ENCODE measurements at places on chromosomes 16 and 17.

GRCh38 chr17:83083368-83084201 is 4.2 kb downstream of the METRNL start:
- peak; percentile 92 for DNase-seq

DNA sequence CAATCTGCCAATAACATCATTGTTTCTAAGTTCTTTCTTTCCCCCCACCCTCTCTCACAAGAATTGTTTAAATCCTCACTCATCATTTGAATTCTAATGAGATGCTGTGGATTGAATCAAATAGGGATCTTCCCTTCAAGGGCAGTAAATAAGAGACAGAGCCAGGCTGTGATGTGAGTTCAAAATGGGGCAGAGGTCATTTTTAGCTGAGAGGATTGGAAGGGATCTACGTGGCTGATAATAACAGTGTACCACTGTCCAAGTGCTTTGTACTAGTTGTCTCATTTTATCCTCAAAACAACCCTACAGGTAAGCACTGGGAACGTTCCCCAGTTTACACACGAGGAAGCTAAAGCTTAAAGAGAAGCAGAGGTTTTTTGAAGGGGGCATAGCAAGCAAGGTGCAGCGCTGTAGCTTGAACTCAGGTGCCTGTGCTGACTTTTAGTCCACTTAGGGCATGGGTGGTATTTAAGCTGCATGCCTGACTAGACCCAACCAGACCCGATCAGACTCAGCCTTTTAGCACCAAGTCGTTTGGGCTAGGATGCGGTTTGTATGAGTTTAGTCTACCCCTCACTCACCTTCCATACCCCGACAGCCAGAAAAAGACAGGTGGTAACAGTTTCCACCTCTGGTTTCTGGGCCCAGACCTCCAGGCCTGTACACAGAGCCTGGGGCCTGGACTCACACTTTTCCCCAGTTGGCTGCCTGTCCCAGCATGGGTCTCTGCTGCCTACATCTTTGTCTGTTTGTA is 39.2 kb upstream of the CCR7 start:
- no peak for DNase-seq

DNA sequence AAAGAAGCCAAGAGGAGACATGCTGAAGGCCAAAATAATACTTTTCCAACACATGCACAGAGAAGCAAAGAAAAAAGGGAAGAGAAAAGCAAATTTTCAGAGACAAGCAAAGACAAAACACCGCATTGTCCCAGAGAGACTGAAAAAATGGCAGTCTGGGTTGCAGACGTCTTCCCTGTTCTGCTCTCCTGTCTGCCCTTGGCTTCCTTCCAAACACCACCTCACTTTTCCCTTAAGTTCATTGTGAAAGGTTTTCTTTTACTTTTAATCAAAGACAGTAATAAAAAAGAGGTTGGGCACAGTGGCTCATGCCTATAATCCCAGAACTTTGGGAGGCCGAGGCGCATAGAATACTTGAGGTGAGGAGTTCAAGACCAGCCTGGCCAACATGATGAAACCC is 21.2 kb upstream of the VAT1L start:
- DNase-seq: no peak

- DNase-seq: no peak
Measured at GRCh38 chr17:73552300-73553048, 91.8 kb downstream of the SDK2 start.

DNA sequence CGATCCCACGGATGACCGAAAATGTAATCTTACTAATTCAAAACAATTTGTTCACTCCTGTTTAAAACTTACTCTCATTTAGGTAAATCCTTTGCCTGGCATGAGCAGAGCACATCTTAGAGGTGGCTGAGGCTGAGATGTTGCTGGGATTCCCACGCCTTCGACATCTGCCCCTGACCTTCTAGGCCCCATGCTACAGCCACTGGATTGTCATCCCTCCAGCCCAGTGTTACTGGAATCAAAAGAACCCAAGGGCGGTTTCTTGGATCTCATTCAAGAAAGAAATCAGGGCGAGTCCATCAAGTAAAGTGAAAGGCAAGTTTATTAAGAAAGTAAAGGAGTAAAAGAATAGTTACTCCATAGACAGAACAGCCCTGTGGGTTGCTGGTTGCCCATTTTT is 64.5 kb upstream of the SHISA6 start:
- DNase-seq: no peak

GRCh38 chr17:45282683-45283644 is 21.1 kb upstream of the SPATA32 start:
- DNase-seq: no peak

- DNase-seq: no peak
Measured at GRCh38 chr17:74042744-74043486, 160.6 kb upstream of the RPL38 start.

GRCh38 chr16:62035115-62036092 is 834 bp downstream of the CDH8 start:
- DNase-seq: no peak

- no peak for DNase-seq
Measured at GRCh38 chr17:79965806-79966205, 69.9 kb downstream of the TBC1D16 start.

GRCh38 chr17:74737299-74738050 is 419 bp downstream of the RAB37 start:
- no peak for DNase-seq

DNA sequence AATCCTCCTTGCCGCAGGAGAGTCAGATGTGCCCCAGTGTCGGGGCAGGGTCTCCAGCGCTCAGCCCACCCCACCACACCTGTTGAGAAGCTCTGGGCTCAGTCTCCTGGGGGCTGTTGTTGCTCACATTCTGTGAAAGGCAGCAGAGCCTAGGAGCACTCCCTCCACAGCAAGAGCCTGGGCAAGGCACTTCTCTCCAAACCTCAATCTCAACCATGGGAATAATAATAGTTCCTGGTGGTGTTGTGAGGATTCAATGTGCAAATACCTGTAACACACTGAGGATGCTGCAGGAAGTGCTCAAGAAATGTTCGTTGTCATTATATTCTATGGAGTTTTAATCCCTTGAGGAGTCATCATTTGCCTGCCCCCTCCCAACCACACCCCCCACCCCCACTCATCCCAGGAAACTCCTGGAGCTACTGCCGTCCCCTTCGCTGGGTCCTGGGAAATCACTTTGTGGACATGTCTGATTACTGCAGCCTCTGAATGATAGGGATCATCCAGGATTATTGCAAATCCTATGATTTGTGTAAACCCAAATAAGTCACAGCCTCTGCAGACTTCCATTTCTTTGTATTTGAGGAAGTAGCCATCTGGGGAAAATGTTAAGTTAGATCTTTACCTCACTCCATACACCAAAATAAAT is 61.5 kb downstream of the CCT6B start:
- DNase-seq: no peak

DNA sequence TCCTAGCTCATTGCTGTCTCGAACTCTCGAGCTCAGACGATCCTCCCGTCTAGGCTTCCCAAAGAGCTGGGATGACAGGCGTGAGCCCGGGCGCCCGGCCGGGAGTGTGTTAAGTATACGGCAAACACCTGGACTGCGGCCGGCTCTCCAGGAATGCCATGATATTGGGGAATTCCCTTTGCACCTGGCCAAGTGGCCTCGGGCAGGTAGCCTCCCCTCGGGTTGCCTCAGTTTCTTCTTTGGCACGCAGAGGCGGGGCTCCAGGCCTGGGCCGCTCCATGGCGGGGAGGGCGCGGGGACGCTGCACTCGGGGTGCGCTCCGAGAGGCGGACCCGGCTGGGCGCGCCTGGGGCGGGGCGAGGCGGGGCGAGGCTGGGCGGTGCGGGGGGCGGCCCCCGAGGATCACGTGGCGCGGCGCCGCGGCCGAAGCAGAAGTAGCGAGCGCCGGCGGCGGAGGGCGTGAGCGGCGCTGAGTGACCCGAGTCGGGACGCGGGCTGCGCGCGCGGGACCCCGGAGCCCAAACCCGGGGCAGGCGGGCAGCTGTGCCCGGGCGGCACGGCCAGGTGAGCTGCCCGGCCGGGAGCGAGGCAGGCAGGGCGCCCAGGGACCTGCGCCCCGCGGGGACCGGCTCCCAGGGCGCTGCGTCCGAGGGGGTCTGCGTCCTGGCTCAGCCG is at the start of gene PLCG2:
TSS of gene PLCG2 (plus strand) at position 431 of the 675 bp plus-strand sequence. CDS start 6,699 bp downstream, outside the sequence.
- DNase-seq: no peak

- DNase-seq: no peak
Measured at GRCh38 chr16:58815181-58815888, 81.2 kb upstream of the GOT2 start.

- no peak for DNase-seq
Measured at GRCh38 chr16:25161753-25162367, 50.3 kb downstream of the LCMT1 start.

GRCh38 chr17:2924211-2924610 is 128.0 kb downstream of the RAP1GAP2 start:
- DNase-seq: no peak

- DNase-seq: no peak
Measured at GRCh38 chr16:84838383-84838948, 18.7 kb downstream of the CRISPLD2 start.

DNA sequence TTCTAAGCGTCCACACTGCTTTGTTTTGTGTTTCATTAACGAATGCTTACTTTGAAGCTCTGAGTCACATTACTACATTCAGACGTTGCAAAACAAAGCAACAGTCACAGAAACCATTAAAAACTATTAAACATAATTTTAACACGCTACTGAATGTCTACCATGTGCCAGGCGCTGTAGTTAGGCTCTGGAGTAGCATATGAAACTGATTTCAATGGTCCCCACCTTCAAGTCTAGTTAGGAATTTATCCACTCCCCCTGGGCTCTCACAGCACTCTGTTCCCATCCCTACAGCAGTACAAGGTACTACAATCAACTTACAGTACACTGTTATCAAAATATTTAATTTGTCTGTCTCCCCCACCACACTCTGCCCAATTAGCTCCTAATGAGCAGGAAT is 631 bp downstream of the UTP6 start:
- no peak for DNase-seq

- no peak for DNase-seq
Measured at GRCh38 chr17:71168053-71168741, 952.6 kb upstream of the SOX9 start.

- DNase-seq: no peak
Measured at GRCh38 chr17:74219576-74220133, 6.3 kb downstream of the TTYH2 start.

DNA sequence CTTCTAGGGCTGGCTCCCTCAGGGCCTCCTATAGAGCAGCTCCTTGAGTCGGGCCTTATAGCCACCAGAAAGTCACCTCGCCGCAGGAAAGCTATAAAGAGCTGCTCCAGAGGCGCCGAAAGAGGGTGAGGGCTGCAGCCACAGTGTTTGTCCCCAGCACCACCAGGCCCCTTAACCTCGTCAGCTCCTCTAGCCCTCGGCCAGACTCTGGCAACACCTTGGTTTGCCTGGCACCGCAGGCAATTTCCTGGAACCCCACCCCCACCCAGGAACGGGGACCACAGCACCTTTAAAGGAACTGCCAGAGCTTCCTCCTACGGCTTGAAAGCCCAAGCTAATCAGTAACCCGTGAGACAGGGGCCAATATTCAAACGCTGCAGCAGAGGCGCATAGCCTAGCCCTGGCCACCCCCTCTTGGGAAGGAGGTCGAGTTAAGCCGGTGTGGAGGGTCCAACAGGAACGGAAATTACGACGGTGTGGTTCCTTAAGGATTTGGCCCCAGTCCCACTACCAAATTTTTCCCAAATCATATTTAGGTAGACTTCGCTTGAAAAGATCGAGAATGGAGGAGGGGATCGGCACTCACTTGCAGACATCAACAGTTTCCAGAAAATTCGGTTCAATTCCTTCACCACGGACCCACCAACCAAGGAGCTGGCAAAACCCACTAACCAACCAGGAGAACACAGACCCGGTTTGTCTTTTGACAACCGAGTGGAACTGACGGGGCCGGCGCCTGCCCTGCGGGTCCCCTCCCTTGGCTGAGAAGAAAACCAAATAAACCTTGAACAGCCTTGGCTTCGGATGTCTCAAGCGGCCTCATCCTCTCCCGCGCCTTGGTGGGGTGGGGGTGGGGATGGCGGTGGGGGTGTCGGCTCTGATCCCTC is 3.0 kb downstream of the HOXB6 start:
- DNase-seq: no peak

GRCh38 chr16:10988164-10988803 is 43.9 kb downstream of the CLEC16A start:
- no peak for DNase-seq

DNA sequence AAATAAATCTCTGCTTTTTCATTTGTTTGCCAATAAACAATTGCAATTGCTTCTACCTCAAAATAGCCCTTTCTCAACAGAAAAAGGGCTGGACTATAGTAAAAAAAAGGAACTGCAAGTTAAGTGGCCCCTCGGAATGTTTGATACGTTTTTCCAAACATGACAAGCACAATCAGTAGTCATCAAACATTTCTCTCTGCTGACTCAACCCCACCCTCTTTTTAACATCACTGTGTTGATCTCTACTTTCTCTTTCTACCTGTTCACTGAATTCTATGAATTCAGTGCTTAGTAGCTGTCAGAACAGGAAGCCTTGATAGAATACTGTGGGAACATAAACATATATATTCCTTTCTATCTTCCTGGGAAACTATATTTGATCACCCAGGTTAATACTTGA is 116.5 kb upstream of the AXIN2 start:
- DNase-seq: no peak

- no peak for DNase-seq
Measured at GRCh38 chr16:68232335-68232734, 3.6 kb downstream of the ESRP2 start.

DNA sequence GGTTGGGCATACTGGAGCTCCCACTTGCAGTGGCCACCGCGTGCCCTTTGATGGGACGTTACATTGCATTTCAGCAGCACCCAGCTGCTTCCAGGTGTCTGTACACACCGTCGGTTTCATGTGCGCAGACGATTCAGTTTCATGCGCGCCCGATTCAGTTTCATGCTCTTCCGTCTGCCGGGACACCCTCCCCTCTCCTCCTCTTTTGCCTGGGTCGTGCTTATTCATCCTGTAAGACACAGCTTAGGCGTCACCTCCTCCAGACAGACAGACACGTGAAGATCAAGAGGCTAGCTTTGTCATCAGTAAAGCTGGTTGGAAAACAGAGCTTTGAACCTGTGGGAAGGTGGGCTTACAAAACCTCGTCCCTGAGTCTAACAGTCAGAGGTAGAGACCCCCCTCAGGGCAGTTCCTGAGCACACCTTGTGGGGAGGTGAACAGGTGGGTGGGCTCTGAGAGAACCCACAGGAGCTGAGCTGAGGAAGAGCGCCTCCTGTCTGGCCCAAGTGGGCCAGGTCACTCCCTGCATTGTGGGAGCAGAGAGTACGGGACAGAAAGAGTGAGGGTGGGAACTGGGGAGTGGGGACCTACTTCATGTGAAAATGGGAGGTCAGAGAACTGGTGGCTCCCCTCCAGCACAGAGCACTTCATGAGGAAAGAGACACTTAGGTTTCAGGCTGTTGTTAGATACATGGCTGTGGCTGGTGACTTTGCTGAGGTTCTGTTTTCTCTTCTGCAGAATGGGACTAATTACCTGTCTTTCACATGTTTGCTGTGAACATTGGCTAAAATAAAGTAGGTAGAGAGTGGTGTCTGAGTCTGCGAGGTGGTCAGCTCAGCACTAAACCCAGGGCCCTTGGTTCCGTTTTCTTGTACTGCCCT is 122.1 kb downstream of the SNX29 start:
- DNase-seq: no peak

- no peak for DNase-seq
Measured at GRCh38 chr16:29911676-29912010, 11.4 kb downstream of the ASPHD1 start.

- DNase-seq: no peak
Measured at GRCh38 chr16:87068762-87069150, 248.4 kb downstream of the C16orf95 start.

GRCh38 chr17:77332034-77332971 is 191.5 kb downstream of the SEC14L1 start:
- no peak for DNase-seq

GRCh38 chr17:41451154-41451728 is 10.5 kb upstream of the KRT38 start:
- DNase-seq: no peak

- DNase-seq: no peak
Measured at GRCh38 chr16:4109250-4109736, 6.9 kb downstream of the ADCY9 start.

Measured in amniotic stem cell (primary cell).